Activated CD4-positive, alpha-beta T cell treated with anti-CD3 and anti-CD28 coated beads for 48 hours (primary cell): ENCODE measurements at places on chromosomes 2 and 18.

DNA sequence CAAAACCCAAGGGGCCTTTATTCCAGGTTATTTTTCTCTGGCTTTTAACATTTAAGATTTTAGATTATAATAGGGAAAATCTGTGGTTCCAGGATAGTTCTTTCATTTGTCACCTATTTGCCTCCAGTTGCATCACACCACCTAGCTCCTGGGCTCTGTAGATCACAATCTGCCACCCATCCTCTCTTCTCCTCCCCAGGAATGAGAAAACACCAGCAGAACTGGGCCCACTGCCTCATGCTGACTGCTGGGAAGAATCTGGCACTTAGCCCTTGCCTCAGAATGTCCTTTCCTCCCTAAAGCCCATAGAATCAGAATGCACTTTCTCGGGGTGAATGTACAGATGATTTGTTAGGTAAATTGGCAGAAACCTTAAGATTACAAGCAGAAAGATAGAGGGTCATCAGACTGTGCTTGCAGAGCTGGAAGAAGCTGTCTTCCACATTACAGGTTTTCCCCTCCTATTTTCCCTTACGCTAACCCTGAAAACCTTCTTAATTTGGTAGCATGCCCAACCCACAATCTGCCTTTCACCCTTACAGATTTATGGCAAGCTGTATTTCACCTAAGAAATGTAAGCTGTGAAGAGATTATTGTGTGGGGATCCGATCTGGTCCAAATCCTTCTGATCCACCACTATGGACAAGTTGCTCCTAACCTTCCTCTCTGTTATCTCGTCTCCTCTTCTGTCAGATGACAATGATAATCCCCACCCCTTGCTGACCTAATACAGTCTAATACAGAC lies 72.6 kb downstream of the LRRC30 start:
- no peak for DNase-seq

DNA sequence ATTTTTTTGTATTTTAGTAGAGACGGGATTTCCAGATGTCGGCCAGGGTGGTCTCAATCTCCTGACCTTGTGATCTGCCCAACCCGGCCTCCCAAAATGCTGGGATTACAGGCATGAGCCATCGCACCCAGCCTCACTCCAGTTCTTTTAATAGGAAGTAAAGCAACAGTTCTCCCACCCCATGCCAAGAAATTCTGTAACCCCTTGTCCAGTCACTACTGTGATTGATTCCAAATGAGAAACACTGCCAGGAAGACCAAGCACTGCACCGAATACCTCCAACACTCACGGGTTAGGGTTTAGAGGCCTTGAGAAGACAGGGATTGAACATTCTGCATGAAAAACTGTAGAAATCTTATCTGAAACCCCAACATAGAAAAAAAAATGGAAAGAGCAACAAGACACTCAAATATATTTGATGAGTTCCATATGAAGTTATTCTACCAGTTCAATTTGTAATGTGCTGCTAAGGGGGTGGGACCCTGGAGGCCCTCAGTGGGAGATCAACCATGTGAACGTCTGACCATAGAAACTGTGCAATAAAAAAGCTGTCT lies 48.2 kb upstream of the BIN1 start:
- DNase-seq = no peak

DNA sequence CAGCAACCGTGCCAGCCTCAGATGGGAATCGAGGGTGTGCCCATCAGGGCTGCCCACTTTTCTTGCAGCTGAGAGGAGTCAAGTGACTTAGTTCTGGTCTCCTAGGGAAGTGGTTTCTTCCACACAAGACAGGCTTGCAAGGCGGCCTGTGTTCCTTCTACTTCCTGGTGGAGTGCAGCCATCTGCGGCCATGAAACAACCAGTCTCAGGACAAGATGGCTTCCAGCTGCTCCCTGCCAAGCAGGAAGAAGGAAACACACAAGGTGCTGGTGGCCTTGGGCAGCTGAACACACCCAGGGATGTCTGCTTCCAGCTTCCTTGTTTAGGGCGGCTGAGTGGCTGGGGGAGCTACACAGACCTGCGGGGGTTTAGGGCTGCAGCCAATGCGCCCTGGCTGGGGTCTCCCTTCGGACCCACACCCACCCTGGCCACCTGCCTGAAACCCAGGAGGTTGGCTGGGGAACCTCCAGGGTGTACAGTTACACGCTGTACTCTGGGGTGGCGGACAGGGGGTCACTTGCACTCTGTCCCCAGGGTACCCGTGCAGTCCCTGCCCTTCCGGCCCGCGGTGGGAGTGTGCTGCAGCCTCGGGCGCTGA lies 34.7 kb downstream of the PTPN18 start:
- DNase-seq = no peak

DNA sequence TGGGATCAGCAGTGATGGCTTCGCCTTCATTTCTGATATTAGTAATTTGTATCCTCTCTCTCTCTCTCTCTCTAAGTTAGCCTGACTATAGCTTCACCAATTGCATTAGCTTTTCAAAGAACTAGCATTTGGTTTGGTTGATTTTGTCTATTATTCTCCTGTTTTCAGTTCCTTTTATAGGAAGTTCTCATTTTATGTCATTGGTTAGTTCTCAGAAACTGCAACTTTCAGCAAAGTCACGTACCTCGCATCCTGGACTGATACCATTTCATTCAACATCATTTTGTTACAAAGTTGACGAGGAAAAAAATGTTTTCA lies 450.8 kb downstream of the EIPR1 start:
- DNase-seq = no peak

GRCh38 chr2:189049709-189050164 lies 75.6 kb downstream of the COL3A1 start:
- no peak for DNase-seq

GRCh38 chr2:158746488-158746887 lies 48.6 kb upstream of the DAPL1 start:
- DNase-seq = no peak

DNA sequence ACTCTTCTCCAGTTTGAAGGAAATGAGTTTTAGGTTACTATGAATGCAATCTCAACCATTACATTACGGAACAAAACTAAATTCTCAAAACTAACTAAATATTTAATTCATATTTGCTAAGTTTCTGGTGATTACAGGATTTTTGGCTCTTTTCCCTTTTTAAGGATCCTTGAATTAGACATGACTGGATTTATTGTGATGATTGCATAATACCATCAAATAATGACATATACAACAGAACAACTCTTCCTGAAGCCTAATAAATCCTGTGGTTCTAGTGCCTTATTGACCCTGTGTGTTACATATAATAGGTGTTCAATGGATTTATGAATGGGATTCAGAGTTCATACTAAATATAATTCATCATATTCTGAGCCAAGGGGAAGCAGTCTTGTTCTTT lies 90.5 kb downstream of the WDR7 start:
- DNase-seq = no peak

DNA sequence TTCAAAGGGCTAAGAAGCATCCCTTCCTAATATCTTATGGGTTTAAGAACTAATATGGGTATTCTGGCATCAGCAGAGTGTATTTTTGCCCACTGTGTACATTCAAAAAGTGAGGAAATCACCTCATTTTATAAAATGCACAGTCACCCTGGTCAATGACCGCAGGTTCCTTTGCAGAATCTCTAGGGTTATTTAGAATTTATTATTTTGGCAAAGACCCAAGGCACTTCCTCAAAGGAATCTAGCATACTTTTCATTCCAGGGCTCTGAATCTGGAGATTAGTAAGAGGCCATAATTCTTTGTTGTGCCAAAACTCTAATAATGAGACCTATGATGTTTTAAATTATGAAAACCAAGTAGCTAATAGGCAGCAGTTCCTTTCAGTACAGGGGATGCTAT lies 27.2 kb upstream of the CDH2 start:
- no peak for DNase-seq

DNA sequence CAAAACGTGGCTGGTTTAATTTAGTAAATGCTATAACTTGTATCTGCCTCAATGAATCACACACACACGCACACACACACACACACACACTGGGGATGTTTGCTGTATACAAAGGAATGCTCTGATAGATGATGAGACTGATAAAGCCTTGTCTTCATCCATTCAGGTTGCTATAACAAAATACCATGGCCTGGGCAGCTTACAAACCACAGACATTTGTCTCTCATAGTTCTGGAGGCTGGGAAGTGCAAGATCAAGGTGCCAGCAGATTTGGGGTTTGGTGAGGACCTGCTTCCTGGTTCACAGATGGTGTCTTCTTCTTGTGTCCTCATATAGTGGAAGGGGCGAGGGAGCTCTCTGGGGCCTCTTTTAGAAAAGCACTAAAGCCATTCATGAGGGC lies 149.5 kb upstream of the HDAC4 start:
- no peak for DNase-seq

DNA sequence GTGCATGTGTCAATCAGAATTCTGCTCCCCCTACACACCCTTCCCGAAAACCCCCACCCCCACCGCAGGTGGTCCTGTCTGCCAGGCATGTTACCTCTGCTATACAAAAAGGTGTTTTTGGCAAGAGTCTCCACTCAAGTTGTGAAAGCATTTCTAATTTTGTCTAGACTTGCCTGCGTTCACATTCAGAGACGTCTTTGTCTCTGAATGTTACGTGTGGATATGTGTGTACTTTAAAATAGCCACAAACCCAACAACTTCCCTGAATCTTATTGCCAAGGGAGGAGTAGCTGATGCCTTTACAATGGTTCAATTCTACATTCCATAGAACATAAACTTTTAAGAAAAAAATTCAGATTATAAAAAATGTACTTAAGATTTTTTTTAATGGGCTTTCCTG lies 66.6 kb downstream of the ITGA4 start:
- DNase-seq = no peak

GRCh38 chr2:120990451-120990871 lies 254.8 kb downstream of the GLI2 start:
- DNase-seq = no peak

GRCh38 chr2:43086451-43087221 lies 139.8 kb downstream of the ZFP36L2 start:
- no peak for DNase-seq

DNA sequence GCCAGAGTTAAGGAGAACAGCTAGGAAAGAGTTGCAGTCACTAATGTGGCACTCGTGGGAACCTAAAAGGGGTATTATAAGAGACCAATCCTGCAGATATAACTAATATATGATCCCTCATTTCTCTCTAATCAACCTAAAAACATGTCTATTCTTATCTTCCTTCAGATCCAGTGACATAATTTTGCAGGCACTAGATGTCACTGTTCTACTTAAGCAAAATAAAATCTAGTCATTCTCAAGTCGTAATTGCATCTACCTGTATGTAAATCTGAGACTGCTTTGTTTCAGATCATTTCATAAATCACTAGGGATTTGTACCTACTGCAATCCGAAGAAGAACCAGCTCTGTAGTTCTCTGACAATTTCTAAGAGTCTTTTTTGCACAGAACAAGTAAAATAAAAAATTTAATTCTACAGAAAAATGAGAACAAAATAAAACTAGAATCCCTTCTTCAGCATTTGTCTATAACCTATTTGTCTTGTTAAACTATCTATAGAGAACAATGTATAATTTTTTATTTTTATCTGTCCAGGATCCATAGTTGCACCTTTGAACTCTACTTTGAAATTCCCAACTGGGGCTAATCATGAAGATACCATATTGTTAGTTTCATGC lies 56.5 kb upstream of the ERBB4 start:
- no peak for DNase-seq

DNA sequence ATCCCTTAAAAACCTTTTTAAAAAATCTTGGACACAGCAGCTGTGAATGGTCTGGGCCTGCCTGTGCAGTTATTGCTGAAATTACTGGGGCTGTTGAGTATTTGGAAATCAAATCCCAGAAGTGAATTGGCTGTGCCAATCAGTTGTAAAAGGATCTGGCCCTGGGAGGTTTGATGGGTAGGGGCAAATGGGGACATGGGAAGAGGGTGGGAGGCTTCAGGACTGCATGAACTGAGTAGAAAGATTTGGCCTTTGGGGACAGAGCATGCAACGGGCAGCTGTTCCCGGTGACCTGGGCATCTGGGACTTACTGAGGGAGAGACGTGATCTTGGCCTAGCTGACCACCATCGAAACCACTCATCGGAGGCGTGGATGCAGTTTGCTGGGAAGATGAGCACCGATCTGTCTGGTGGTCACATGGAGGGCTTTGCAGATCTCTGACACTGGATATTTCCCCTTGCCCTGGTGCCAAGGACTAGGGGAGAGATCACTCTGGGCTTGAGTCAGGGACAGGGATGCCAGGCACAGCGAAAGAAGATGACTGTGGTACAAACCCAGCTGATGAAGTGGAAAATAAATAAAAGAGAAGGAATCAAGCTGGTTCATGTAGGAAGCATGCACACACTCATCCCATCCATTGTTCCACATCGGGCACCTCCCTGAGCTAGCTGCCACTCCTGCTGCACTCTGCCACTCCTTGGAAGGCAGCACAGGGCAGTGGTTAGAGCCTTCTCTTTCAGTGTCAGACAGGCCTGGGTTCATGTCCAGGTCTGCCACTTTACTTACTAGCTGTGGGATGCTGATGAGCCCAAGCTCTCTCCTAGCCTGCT lies 58.4 kb downstream of the SEMA4F start:
- no peak for DNase-seq

- no peak for DNase-seq
These were observed 10.6 kb downstream of the KDSR start for GRCh38 chr18:63356272-63356896.

- no peak for DNase-seq
These were observed 229.3 kb upstream of the AGAP1 start for GRCh38 chr2:235264512-235264911.

- peak; percentile 86 for DNase-seq
These were observed 157.8 kb downstream of the BCL2 start for GRCh38 chr18:63161761-63162195.

DNA sequence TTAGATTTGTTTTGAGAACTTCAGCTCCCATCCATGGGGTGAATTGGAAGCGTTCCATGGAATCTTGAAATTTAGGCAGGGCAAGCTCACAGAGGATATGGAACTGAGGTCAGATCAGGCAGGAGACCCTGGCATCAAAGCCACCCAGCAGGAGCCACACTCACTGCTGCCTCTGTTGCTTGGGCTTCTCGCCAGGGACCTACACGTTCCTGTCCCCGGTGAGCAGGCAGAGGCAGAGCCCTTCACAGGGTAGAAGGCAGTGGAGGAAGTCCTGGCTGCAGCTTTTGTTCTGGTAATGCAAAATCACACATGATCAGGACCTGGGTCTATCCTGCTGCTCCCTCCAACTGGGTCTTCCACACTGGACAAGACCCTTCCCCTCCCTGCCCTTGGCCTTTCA lies 42.1 kb downstream of the CAPN13 start:
- no peak for DNase-seq
